ENCODE measurements at places on chromosomes 7 and 10.

GRCh38 chr10:86862786-86863483 is 94.5 kb downstream of the MMRN2 start:
- no peak for DNase-seq

- no peak for DNase-seq
Observed at GRCh38 chr10:85420501-85421191, 945.9 kb downstream of the GRID1 start.

- DNase-seq, result no peak
Observed at GRCh38 chr10:131354380-131354779, 42.9 kb upstream of the TCERG1L start.

GRCh38 chr10:84392181-84392580 is 63.8 kb downstream of the CCSER2 start:
- DNase-seq, result no peak

- DNase-seq, result no peak
Observed at GRCh38 chr7:4113976-4114375, 568.1 kb upstream of the FOXK1 start.

- DNase-seq, result peak; percentile 86
Observed at GRCh38 chr10:133336577-133337369, at the start of gene CALY. TSS of gene CALY (minus strand) at chr10:133336896. CDS start at chr10:133328989, 7,907 bp downstream.

- no peak for DNase-seq
Observed at GRCh38 chr10:74755273-74755672, 71.1 kb upstream of the KAT6B start.

- DNase-seq, result no peak
Observed at GRCh38 chr10:14356921-14357320, 26.2 kb upstream of the FRMD4A start.

- DNase-seq, result no peak
Observed at GRCh38 chr10:97087296-97087695, 98.5 kb downstream of the SLIT1 start.

GRCh38 chr7:6706666-6707407 is at the start of gene ZNF12:
TSS of gene ZNF12 (minus strand) at chr7:6706947. CDS start at chr7:6705173, 1,774 bp downstream.
- DNase-seq, result peak; percentile 95

DNA sequence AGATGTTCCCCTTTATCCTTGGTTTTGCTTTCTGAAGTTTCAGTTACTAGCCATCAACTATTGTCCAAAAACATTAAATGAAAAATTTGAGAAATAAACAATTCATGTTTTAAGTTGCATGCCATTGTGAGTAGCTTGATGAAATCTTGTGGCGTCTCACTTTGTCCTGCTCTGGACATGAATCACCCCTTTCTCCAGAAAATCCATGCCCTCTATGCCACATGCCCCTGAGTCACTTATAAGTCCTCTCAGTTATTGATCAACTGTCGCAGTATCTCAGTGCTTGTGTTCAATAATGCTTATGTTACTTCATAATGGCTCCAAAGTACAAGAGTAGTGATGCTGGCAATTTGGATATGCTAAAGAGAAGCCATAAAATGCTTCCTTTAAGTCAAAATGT is 208.0 kb upstream of the FERD3L start:
- no peak for DNase-seq

DNA sequence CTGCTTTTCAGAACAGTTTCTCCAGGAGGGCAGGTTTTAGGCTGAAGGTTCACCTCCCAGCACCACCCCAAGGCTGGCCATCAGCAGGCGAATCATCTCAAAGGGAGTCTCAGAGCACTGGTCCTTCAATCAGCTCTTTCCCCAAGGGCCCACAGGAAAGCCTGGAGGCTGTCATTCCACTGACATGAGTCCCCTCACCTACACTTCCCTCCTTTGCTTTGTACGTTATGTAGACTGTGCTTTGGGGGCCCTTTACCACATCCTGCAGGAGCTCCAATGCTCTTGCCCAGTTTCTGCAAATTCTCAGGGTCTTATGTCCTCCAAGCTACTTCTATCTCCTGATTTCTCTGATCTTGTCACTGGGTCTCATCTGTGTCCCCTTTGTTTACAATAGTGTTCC is 15.4 kb downstream of the WDFY4 start:
- DNase-seq, result no peak

DNA sequence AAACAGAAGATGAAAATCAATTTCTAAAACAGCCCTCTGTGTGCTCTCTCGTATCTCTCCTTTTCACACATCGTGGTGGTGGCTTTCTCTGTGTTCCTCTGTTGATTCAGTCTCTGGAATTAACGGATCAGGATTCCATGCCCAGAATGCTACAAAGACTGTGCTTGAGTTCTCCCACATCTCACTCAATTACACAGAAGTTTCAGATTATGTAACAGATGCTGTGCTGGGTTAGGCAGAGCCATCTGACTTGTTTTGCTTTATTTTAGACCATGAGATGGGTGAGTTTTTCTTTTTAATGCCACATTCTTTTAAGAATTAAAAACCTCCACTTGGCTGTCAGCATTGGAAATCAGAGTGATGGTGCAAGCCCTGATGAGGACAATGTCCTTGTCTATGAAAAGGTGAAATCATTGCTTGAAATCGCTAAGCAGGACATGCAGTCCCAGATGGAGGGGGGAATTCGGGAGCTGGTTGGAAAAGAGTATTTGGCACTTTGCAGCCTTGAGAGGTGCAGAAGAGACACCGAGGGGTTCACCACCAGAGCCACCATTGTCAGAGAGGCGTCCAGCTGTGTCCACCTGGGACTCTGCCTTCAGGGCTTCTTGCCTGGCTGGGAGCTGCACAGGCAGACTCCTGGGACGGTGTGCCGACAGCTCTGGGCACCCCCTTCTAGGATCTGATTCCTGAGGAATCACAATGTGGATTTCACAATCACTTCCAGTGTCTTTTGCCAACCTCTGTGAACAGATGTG is 80.4 kb downstream of the EGFR start:
- DNase-seq, result no peak

- no peak for DNase-seq
Observed at GRCh38 chr10:31437959-31438358, 118.9 kb downstream of the ZEB1 start.

GRCh38 chr10:15603446-15604011 is 116.2 kb downstream of the ITGA8 start:
- DNase-seq, result no peak

DNA sequence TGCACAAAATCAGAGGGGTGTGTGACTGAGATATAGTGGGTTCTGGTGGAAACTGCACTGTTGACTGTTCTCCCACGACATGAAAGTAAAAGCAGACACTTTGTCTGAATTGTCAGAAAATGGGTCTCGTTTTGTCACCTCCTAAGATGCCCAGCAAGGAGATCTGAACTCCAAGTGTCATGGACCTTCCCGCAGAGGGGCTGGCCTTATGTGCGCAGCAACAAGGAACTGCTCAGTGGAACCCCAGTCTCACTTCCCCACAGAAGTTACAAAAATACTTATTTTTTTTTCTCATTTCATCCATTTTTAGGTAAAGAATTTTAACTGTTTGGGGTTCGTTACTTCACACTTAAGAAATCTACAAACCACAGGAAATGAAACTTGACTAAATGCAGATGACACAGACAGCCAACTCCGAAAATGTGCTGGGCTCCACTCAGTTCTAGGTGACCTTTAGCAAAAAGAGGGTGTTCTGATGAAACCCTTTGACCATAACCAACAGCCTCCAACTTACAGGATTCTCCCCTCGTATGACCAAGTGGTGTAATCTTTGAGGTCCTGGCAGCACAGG is 115.0 kb downstream of the FAM107B start:
- DNase-seq, result peak; percentile 83

GRCh38 chr7:41047789-41048191 is 655.1 kb downstream of the INHBA start:
- DNase-seq, result no peak

- DNase-seq, result no peak
Observed at GRCh38 chr7:50589364-50589763, 24.2 kb upstream of the DDC start.

DNA sequence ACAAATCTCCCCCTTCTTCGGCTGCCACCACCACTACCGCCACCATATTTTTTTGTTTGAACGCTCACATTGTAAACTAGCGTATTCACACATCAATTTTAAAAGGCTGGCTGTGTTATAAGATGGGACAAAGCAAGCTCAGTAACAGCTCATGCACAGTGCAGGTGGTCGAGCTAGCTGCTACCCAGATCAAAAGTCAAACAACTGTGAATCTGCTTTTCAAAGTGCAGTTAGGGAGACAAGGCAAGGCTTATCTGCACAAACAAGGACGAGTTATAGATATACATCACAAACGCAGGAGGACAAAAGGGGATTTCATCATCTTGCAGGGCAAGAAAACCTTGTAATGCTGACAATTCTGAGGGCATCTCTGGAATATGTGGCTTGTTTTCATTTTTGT is 231.6 kb downstream of the VTI1A start:
- DNase-seq, result no peak

GRCh38 chr10:23096802-23097549 is 1.6 kb downstream of the MSRB2 start:
- no peak for DNase-seq

DNA sequence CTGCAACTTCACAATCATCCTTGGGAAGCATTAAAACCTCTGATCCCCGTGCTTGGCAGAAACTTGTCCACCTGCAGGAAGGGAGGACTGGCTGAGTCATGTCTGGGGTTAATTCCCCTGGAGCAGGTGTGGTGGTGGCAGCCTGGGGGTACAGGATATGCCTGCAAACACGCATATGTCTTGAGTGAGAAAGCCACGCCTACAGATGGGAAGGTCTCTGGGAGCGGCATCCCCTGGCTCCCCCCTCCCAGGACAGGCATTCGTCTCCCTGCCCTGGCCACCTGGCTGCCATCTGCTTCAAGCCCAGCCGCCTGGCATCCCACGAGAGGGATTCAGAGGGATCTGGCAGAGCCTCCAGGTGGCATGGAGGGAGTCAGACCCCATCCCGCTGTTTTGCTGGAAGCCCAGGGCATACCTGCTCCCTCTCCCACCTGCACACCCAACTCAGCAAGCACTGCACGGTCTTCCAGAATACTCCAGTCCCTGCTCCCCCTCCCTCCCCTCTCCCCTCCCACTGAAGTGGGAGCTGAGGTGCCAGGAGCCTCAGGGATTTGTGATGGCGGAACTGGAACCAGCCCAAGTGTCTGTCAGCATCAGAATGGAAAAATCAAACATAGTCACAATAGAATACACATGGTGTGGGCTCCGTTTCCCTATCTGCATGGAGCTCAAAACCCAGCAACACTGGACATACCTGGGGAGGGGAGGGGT is 61.0 kb downstream of the CAMK2B start:
- no peak for DNase-seq

GRCh38 chr10:70759781-70760180 is 25.4 kb downstream of the TBATA start:
- DNase-seq, result no peak

DNA sequence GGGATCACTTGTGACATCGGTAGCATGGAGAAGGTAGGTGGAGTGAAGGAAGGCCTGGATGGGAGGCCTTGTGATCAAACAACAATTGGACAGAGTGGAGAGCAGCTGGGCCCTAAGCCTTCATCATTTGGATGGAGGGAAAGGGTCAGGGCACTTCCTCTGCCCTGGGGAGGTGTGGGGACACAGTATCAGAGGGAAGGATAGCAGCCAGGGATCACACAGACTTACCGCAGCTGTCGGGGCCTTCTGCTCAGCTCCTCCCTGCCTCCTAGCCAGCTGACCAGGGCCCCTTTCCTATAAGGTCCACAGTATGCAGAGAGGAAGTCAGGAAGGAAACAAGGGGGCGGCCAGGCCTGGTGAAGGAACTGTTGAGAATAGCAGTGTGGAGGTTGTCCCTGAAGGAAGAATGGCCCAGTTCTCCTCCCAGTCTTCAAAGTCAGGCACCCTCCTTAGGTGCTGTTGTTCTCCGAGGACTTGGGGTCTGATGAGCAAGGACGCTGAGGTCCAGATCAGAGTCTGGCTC is 62.1 kb downstream of the ABCC2 start:
- no peak for DNase-seq

DNA sequence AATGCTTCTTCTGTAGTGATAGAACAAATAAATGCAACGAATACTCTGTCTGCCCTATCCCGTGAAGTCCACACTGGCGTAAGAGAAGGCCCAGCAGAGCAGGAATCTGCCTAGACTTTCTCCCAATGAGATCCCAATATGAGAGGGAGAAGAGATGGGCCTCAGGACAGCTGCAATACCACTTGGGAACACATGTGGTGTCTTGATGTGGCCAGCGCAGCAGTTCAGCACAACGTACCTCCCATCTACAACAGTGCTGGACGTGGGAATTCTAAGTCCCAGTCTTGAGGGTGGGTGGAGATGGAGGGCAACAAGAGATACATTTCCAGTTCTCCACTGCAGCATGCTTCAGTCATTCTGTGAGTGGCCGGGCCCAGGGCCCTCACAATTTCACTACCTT is 45.8 kb downstream of the FIGNL1 start:
- DNase-seq, result no peak

DNA sequence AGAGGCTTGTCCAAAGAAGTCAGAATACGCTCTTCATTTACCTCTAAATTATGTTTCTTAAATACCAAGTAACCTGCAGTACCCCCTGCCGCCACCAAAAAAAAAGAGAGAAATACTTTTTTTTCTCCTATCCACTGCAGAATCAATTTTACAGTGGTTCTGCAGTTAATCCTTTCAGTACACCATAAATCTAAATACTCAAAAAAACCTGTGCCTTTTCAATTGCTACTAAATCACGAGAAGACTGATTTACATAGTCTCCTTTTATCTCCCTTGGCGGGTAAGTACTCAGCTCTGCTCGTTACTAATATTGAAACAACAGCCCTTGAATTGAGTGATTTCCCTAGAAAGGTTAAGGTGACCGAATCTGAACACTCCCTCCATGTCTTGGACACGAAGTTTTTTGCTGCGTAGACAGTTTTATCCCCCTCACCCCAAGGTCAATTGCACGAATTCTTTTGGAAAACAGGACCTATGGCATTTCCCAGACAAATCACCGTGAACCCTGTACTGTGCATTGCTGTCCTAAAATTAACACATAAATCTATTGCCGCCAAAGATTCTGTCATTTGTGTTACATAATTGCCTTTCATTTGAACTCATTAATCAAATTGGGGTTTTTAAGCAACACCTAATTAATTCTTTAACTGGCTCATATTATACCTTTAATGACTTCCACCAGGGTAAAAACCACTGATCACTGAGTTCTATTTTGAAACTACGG is 512 bp upstream of the VIM start:
- peak; percentile 74 for DNase-seq

- DNase-seq, result no peak
Observed at GRCh38 chr7:94609561-94609960, 46.4 kb downstream of the SGCE start.

GRCh38 chr7:51950813-51951212 is 634.2 kb upstream of the COBL start:
- DNase-seq, result no peak

DNA sequence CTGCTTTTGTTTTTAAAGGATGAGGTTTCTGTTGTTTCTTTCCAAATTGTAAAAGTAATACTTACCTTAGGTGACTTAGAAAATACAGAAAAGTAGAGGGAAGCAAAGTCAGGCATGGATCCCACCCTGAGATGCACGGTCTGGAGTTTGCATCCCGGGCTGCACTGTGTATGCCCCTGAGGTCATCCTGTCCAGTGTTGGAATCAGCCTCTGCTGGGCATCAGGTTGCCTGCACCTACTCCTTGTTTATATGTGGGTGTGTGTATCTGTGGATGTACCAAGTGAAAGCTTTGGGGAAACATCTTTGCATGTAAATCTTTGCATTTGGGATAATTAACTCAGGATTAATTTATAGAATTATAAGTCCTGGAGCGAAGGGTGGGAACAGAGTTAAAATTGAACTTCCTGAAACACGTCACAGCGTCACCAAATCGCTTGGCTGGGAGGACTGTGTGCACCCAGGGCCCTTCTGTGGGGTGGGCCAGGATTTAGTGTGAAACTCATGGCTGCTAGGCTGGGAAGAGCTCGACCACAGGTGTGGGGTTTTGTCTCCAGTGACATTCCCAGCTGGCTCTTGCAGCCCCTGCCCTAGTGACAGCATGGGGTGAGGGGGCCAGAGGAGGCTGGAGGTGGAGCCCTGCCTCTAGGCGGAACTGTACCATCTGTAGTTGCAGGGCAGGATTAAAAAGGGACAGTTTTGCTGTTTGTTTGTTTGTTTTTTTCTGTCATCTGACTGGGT is 27.9 kb downstream of the GTF2IRD1 start:
- no peak for DNase-seq

Data from CD4-positive, alpha-beta T cell treated with Interleukin-4 for 4 hours (primary cell).